ENCODE measurements at places on chromosomes 16 and 17. TPM values are rescaled to one million over a fixed set of nuclear protein-coding genes. Genes with fewer than 3 reads are reported as not detected.

The NPIPA2 gene
- not detected for total RNA-seq

The KRTAP4-5 gene
- total RNA-seq: not detected

- H3K4me1 ChIP-seq: no peaks in the 10 kb centered on the region
- DNase-seq: no peak
- no peaks in the 10 kb centered on the region for H3K27me3 ChIP-seq
- no peak overlapping the region for H3K4me3 ChIP-seq
- no peak overlapping the region for H3K27ac ChIP-seq
- no peaks in the 10 kb centered on the region for H3K36me3 ChIP-seq
Observed at GRCh38 chr17:8826808-8827435, 27.8 kb upstream of the MFSD6L start.

GRCh38 chr16:88803264-88803987 is at the start of gene CDT1:
Gene CDT1, plus strand, starts transcription at chr16:88803789. Its CDS starts 43 bp downstream, at chr16:88803832.
- H3K4me3 ChIP-seq: peak within 1 kb of the TSS; percentile 85
- peak; percentile 69 for DNase-seq
- peaks cover 8% of the 10 kb centered on the region for H3K4me1 ChIP-seq
- H3K27me3 ChIP-seq: no peaks in the 10 kb centered on the region

Data from IMR-90 (cell line).